Dorsolateral prefrontal cortex (tissue), 122 donors: ENCODE measurements at places on chromosomes 13 and 19. TPM values are rescaled to one million over a fixed set of nuclear protein-coding genes. Genes with fewer than 3 reads are reported as not detected.

The ZNF317 gene
- 31.7 TPM for total RNA-seq

DNA sequence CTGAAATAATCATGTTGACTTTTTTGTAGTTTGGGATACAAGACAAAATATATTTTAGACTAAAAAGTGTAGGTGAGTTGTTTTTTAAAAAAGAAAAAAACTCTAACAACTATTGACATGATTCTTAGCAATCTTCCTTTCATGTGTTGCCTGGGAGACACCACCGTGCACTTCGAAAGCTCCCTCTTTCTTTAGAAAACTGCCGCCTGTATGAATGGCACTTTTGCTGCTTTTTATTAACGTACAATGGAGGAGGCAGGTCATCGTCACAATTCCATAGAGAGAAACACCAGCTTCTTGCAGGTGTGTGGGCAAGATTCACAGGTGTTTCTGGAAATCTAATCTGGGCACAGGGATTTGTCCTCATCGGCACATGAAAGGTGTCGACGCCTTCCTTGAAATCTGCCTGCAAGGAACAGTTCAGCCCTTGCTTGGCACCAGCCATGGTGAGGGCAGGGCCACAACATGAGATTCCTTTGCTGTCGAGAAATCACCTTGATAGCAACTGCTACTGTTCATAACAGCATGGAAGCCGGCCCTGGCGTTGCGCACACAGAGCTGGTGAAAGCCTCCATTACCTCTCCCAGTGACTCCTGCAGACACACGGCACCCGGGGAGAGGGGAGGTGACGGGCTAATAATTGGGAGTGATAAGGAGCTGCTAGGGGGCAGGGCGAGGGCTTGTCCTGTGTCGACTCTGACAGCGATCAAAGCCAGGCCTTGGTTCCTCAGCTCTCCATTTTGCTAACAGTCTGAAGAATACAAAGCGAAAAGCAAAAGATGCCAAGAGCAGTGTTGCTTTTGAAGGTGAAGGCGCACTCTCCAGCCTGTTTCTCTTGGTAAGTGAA, 66.5 kb downstream of the EFNB2 start:
- DNase-seq: no peak

DNA sequence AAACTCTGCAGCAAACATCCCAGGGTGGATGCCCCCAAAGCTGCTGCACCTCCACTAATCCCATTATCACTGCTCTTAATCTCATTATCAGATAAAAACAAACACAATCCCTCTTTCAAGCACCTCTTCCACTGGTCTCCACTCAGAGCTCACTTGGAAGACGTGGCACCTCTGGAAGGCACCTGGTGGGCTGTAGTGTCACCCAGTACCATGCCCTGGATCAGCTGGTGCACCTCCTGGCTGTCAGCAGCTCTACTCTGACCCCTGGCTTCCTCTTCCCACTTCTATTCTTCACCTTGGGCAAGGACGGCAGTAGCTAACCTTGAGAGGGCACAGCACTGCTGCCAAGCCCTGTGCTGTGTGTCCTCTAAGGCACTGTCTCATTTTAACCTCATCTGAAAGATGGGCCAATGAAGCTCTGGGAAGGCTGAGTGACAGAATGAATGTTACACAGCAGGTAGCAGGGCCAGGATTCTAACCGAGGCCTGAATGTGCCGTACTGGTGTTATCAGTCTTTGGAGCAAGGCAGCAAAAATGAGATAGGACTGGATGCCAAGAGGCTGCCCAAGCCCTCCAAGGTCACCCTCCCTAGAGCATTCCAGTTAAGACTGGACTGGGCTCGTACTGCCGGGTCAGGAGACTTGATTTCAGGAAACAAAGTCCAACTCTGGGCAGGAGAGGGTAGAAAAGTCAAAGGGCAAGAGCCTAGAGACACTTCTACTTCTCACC, 7.4 kb downstream of the BRD4 start:
- DNase-seq: no peak

DNA sequence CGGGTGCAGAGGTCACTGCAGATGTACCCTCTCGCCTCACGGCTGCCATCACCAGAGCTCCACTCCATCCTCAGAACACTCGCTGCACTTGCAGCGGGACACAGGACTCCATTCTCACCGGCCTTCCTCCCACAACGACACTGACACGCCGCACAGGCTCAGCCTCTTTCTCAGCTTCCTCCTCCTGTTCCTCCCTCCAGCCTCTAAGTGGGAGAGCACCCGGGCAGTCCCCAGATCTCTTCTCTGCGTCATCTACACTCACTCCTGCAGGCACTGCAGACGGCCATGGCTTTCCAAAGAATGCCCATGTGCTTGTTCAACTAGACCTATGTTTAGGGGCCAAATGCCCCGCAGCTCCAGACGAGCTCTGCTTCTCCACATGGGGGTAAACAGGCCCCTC, 14.3 kb upstream of the FKRP start:
- DNase-seq: no peak

DNA sequence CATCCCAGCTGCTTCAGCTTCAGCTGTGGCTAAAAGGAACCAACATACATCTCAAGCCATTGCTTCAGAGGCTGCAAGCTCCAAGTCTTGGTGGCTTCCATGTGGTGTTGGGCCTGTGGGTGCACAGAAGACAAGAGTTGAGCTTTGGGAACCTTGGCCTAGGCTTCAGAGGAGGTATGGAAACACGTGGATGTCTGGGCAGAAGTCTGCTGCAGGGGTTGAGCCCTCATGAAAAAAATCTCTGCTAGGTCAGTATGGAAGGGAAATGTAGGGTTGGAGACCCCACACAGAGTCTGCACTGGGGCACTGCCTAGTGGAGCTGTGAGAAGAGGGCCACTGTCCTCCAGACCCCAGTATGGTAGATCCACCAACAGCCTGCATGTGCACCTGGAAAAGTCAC, 279.3 kb downstream of the MZT1 start:
- no peak for DNase-seq
